Peyer's patch (tissue), 4 donors: ENCODE measurements at places on chromosomes 16 and 17. TPM values are rescaled to one million over a fixed set of nuclear protein-coding genes. Genes with fewer than 3 reads are reported as not detected.

Gene GLTPD2
- total RNA-seq: 28.2 TPM

DNA sequence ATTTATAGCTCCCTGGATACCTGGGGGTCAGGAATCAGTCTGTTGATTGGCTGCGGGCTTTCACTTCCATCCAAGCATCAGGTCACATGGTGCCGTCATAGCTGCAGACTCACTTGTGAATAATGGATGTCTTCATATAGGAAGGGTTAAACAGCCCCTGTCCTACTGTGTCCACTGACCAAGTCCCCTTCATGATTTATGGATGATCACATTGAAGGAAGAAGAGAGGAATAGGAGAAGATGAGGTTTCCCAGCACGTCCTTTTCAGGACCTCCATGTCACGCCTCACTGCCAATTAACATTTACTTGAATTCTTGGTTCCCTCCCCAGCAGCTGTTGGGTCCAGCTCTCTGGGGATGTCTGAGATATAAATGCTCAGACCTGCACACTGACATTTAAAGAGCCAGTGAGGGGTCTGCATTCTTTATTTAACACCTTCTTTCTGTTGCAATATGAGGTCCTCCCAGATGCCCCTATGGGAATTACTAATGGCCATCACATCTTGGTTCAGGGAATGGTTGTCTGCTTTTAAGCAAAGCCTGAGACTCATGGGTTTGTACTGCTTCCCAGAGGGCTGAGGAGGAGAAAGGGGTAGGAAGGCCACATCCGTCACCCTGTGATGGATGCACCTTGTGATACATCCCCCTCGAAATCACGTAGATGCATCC, 230.6 kb upstream of the HSBP1 start:
- H3K27ac ChIP-seq: no peak overlapping the region
- H3K36me3 ChIP-seq: no peaks in the 10 kb centered on the region
- no peak overlapping the region for H3K4me3 ChIP-seq
- no peaks in the 10 kb centered on the region for H3K27me3 ChIP-seq
- DNase-seq: no peak

Gene KRT40
- 1.0 TPM for total RNA-seq

DNA sequence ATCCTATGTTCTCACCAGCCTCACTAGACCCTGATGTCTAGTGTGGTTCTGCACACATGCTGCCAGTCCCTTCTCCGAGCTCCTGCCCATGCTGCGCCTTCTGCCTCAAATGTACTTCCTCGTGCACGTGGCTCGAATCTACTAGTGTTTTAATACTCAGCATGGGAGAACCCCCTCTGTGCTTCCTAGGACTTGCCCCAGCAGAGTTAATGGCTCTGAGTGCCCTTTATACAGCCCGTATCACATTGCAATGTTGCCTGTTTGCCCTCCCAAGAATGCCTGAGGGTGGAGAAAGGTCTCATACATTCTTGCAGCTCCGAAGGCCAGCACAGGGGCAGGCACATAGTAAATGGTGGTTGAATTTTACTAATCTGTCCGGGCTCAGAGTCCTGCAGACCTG, 190.8 kb upstream of the NLRP1 start:
- H3K4me3 ChIP-seq: no peak overlapping the region
- H3K27ac ChIP-seq: no peak overlapping the region
- no peak for DNase-seq
- H3K4me1 ChIP-seq: no peaks in the 10 kb centered on the region

GRCh38 chr17:5661491-5662125, 77.3 kb upstream of the NLRP1 start:
- H3K4me1 ChIP-seq: no peaks in the 10 kb centered on the region
- H3K36me3 ChIP-seq: no peaks in the 10 kb centered on the region
- H3K27me3 ChIP-seq: no peaks in the 10 kb centered on the region

GRCh38 chr16:7849841-7850240, 517.2 kb downstream of the RBFOX1 start:
- no peak overlapping the region for H3K27ac ChIP-seq
- no peak for DNase-seq
- no peak overlapping the region for H3K4me3 ChIP-seq

DNA sequence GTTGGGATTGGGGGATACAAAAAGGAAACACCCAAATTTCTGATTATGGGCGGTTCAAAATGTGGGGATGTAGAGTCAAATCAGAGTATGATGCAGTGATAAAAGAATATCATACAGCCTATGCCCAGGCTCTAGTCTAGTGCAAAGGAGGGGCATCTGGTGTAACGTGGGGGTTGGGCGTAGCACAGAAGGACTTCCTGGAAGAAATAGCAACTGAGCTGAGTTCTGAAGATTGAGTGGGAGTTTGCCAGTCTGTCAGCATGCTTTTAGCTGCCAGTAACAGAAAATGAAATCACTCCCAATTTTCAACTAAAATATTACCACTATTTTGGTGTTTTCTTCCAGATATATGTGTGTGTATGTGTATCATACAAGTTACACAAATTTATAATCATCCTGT, 196.9 kb downstream of the SPECC1 start:
- H3K36me3 ChIP-seq: no peaks in the 10 kb centered on the region
- H3K4me3 ChIP-seq: no peak overlapping the region
- H3K27me3 ChIP-seq: no peaks in the 10 kb centered on the region
- DNase-seq: no peak

DNA sequence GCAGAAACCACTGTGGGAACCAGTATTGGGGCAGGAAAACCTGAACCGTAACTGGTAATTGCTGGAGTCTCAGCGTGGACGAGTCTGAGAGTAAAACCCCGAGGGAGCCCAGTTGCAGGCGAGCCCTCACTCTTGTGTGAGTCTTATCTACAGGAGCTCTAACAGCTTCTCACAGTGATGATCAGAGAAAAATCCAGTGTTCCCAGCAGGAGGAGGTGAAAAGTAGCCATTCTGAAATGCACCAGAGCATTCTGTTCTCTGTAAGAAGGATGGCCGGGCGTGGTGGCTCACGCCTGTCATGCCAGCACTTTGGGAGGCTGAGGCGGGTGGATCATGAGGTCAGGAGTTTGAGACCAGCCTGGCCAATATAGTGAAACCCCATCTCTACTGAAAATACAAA, 161.2 kb downstream of the COPRS start:
- H3K4me1 ChIP-seq: peaks cover 10% of the 10 kb centered on the region
- H3K27me3 ChIP-seq: no peaks in the 10 kb centered on the region
- no peak overlapping the region for H3K27ac ChIP-seq
- no peak overlapping the region for H3K4me3 ChIP-seq
- no peaks in the 10 kb centered on the region for H3K36me3 ChIP-seq
- no peak for DNase-seq

GRCh38 chr16:1494129-1494640, 1.0 kb downstream of the TELO2 start:
- no peaks in the 10 kb centered on the region for H3K27me3 ChIP-seq
- H3K4me1 ChIP-seq: peaks cover 16% of the 10 kb centered on the region
- H3K36me3 ChIP-seq: no peaks in the 10 kb centered on the region
- H3K27ac ChIP-seq: no peak overlapping the region

DNA sequence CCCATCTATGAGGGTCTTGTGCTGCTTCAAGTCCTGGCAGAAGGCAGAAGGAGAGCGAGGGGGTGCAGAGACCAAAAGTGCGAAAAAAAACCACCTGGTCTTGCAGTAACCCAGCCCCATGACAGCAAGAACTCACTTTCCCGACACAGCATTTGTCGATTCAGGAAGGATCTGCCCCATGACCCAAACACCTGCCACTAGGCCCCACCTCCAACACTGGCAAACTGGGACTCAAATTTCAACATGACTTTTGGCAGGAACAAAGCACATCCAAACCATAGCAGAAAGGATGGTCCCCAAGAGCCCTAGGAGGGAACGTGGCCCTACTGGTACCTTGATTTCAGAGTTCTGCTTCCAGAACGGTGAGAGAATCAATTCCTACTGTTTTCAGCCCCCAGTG, 34.7 kb upstream of the KLHDC4 start:
- no peak overlapping the region for H3K4me3 ChIP-seq
- no peak overlapping the region for H3K27ac ChIP-seq
- no peaks in the 10 kb centered on the region for H3K36me3 ChIP-seq
- H3K27me3 ChIP-seq: no peaks in the 10 kb centered on the region

Gene PYDC1
- total RNA-seq: not detected

Gene AOC3
- total RNA-seq: 11.4 TPM

Gene EEF2KMT
- total RNA-seq: 7.9 TPM

Gene SOCS7
- total RNA-seq: 17.3 TPM

Gene CSH2
- not detected for total RNA-seq

GRCh38 chr16:24721830-24722238, 7.6 kb upstream of the TNRC6A start:
- H3K36me3 ChIP-seq: no peaks in the 10 kb centered on the region
- no peak overlapping the region for H3K27ac ChIP-seq
- H3K27me3 ChIP-seq: no peaks in the 10 kb centered on the region
- H3K4me1 ChIP-seq: no peaks in the 10 kb centered on the region
- H3K4me3 ChIP-seq: no peak overlapping the region
- no peak for DNase-seq

DNA sequence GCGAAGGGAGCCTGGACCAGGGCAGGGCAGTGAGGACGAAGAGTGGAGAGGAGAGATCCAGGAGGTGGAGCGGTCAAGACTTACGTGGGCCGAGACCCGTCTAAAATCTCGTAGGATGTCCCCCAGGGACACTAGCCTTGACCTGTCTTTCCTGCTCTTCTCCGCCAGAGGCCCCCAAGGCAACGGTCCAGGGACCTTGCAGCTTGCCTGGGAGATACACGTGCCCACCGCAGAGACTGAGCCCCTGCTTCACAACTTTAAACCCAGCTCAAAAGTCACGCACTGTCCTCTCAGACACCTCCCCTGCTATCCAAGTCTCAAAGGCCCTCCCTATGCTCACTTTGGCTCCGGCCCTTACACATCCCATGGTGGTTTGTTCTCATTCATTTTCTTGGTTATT, 9.4 kb downstream of the TIGD7 start:
- H3K27ac ChIP-seq: no peak overlapping the region
- H3K36me3 ChIP-seq: peaks cover under 1% of the 10 kb centered on the region
- H3K4me1 ChIP-seq: no peaks in the 10 kb centered on the region
- H3K4me3 ChIP-seq: no peak overlapping the region

DNA sequence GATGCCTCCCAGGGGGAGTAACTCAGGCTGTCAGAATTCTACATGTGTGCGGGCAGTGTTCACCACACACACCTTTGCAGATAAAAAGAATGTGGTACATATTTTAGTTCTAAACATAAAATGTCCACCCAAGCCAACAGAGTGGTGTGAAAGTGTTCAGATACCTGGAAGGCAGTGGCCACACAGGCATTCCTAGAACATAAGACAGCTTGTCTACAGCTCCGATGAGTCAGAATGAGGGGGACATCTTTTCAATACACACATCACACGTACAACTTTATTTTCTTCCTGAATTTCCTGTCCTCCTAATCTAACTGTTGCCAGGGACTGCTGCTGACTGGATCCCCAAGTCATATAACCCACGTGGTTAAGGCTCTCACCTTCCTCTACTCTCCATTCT, 142.3 kb downstream of the ZFHX3 start:
- H3K4me1 ChIP-seq: no peaks in the 10 kb centered on the region
- no peaks in the 10 kb centered on the region for H3K27me3 ChIP-seq
- no peak for DNase-seq
- no peak overlapping the region for H3K4me3 ChIP-seq

- H3K27ac ChIP-seq: no peak overlapping the region
- H3K27me3 ChIP-seq: no peaks in the 10 kb centered on the region
- DNase-seq: no peak
Observed at GRCh38 chr16:600781-601180, 10.9 kb downstream of the RAB40C start.

DNA sequence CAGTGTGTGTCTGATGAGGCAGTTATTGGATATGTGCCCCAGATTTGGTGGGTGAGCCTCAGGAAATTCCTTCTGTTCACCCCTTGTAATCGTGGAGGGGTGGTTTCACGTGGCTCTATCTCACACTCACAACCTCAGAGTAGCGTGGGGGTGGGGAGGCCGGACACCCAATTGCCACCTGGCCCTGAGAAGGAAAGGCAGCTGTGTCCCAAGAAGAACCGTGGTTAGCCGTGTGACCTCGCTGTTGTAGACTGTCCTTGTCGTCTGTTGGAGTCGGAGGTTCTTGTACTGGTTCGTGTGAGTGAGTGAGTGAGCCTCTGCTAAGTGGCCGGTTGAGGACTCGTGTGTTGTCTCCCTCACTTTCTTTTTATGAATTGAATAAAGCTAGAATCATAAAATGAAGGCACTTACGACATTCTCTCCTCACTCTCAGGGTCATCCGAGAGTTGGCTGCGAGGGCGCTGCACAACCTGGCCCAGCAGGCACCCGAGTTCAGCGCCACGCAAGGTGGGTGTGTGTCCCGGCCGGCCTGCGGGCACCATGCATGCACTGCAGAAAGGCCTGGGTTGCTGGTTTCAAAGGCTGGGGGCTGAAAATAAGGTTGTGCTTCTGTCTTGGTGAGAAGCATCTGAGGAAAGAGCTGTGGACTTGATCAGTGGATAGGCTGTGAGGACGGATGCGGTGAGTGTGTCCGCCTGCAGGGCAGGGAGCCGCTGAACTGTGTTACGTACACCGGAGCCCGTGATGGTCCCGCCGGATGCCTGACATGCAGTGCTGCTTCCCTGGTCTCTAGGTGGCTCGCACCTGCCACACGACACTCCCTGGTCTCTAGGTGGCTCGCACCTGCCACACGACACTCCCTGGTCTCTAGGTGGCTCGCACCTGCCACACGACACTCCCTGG, 63.4 kb upstream of the ZNF750 start:
- H3K4me3 ChIP-seq: no peak overlapping the region
- DNase-seq: no peak
- H3K27me3 ChIP-seq: no peaks in the 10 kb centered on the region
- H3K27ac ChIP-seq: no peak overlapping the region

DNA sequence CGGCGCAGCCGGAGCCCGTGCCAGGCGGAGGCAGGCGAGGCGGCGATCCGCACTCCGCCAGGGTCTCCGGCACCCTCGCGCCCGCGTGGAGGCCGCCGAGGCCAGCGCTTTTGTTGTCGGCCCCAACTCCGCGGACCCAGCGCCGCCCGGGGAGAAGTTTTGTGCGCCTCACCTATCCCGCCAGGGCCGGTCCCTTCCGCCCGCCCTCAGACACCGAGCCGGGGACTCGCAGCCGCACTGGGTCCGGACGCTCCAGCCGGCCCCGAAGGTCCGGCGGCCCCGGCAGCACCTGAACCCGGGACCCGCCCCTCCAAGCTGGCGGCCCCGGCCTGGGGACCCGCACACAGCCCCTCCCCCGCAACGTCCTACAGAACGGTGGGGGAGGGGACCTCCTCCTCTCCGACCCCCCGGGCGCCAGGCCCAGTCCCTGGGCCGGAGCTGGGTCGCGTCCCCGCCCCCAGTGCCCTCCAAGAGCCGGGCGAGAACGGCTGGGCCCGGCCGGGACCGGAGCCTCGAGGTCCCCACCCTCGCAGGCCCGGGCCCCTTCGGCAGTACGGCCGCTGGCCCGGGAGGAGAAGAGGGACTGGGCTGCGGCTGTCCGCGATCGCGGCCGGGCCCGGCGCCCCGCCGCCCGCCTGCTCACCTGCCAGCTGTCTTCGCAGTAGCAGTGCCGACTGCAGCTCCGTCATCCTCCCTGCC, 698 bp downstream of the UBE2G1 start:
- H3K4me3 ChIP-seq: peak overlapping the region; percentile 98
- H3K36me3 ChIP-seq: no peaks in the 10 kb centered on the region
- H3K4me1 ChIP-seq: no peaks in the 10 kb centered on the region
